ENCODE measurements at places on chromosomes 16 and 17.

DNA sequence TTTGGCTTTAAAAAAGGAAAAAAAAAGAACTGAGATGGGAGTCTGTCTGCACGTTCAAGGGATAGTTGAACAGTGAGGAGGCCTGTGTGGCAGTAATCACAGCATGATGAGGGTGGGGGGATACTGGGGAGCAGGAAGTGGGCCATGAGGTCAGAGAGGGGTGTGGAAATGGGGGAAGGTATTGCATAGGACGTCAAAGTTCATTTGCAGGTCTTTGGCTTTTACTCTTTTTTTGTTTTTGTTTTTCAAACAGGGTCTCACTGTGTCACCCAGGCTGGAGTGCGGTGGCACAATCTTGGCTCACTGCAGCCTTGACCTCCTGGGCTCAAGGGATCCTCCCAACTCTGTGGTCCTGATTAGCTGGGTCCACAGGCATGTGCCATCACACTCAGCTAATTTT lies 19.0 kb downstream of the WWP2 start:
- no peak for DNase-seq

DNA sequence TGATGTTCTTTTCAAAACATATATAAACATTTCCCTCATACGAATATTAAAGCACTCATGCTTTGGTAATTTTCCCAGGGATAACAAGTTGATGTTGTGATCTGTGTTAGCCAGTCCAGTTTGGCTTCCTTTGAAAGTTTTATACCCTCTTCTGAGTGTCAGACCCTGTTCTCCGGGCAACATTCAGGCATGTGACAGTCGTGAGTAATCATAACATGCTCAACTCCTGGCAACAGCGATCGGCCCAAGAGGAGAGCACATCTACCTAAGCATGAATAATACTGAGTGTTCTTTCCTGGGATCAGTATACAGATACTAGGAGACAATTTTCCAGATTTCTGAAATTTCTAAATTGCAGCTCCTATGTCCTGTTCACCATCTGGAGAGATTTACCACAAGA lies 1086.4 kb downstream of the CDH8 start:
- no peak for DNase-seq

- no peak for DNase-seq
These were observed 18.1 kb downstream of the C17orf100 start for GRCh38 chr17:6669479-6670212.

DNA sequence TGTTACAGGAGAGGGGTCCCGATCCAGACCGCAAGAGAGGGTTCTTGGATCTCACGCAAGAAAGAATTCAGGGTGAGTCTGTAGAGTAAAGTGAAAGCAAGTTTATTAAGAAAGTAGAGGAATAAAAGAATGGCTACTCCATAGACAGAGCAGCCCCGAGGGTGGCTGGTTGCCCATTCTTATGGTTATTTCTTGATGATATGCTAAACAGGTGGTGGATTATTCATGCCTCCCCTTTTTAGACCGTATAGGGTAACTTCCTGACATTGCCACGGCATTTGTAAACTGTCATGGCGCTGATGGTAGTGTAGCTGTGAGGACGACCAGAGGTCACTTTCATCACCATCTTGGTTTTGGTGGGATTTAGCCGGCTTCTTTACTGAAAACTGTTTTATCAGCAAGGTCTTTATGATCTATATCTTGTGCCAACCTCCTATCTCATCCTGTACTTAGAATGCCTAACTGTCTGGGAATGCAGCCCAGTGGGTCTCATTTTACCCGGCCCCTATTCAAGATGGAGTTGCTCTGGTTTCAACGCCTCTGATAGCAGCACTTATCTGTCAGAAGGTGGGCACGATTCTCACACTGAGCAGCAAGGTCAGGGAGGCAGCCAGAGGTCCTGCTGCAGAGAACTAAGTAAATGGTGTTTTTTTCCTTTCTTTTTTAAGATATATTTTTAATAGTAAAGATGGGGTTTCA lies 26.5 kb upstream of the XYLT2 start:
- no peak for DNase-seq

GRCh38 chr16:8537691-8538342 lies 52.5 kb downstream of the TMEM114 start:
- DNase-seq: no peak

GRCh38 chr16:85393674-85394451 lies 219.3 kb upstream of the GSE1 start:
- peak; percentile 40 for DNase-seq

- no peak for DNase-seq
These were observed 303.0 kb upstream of the ZFHX3 start for GRCh38 chr16:73350707-73351452.

GRCh38 chr17:12940699-12941098 lies 77.1 kb downstream of the ELAC2 start:
- no peak for DNase-seq

DNA sequence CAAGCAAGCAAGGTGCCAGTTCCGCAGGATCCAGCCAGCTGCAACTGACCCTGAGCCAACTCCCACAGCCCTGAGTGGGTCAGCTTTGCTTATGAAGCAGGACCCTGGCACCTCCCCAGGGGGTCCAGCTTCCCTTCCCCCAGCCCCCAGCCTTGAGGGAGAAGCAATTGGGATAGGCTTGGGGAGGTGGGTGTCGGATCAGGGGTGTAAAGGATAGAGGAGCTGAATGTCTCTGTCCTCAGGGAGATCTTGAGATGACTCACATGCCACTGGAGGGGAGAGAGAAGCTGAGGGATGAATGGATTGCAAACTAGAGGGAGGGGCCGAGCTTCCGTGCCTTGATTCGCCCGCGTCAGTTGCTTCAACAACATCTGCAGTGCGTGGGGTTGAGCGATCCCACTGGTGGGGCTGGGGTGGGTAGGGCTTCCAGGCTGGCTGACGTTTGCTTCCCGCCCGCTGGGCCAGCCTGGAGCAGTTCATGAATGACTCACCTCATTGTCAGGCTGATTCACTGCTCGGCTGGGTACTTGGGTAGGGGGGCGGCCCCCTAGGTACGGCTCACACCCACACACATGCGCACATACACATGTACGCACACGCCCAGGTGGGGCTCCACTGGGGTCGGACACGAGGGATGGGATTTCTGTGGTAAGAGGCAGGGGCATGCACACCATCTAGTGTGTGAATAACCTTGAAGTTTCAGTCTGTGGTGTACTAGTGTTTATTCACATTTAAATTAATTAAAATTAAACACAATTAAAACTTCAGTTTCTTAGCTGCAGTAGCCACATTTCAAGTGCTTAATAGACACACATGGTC lies 3.6 kb upstream of the HROB start:
- DNase-seq: no peak

- no peak for DNase-seq
These were observed 14.4 kb downstream of the RFWD3 start for GRCh38 chr16:74652249-74652648.

GRCh38 chr16:17282247-17282646 lies 188.5 kb downstream of the XYLT1 start:
- DNase-seq: no peak

GRCh38 chr16:30778549-30779244 lies 8.3 kb downstream of the ZNF629 start:
- no peak for DNase-seq

GRCh38 chr17:81379523-81379942 lies 15.7 kb upstream of the BAHCC1 start:
- no peak for DNase-seq

GRCh38 chr17:83155128-83156121 lies 76.0 kb downstream of the METRNL start:
- DNase-seq: no peak

DNA sequence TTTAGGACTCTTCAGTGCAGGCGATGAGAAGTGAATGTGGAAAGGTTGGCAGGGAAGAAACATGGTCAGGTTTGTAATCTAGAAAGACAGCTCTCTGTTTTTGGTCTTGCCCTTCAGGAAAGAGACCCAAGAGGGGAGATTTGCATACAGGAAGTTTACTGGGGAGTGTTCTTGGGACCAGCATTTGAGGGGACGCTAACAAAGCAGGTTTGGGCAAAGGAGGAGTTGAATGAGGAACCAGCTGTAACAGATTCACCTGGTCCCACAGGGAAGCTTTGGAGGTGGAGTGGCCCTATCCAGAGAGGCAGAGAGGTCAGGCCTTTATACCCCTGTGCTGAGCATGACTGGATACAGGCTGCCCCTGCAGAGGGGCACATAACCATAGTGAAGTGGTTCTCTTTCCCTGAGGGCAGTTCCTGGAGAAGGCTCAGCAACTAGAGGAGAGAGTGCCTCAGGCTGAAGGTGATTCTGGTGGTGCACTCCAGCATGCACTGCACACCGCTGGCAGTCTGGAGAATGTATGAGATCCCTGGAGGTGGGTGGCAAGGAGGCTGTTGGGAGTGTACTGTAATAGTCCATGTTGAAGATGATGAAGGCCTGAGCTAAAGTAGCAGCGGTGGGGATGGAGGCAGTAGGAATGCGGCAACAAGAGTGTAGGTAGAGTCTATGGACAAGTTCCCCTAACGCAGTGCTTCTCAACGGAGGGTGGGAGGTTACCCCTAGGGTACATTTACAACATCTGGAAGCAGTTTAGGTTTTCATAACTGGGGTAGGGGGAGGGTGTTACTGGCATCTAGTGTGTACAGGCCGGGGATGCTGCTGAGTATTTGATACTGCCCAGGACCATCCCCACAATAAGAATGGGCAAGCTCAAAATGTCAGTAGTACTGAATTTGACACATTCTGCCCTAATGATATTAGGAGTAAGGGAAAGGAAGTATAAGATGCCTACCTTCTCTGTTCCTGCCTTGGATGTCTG lies 37.2 kb downstream of the MAP2K6 start:
- no peak for DNase-seq

DNA sequence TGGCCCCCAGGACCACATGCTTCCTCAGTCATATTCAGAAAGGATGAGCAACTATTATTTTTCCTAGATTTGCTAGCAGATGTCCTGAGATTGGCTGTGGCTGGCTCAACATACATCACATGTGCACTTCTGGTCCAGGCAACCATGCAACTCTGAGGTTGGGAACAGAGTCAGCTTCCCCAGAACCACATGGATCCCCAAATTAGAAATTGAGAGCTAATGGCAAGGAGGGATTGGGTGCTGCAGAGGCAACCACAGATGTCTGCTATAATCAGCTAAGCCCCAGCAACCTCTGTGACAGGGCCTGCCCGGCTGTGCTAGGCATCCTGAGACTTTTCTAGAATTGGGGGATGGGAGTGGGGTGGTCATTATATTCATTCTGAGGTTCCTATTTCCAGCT lies 33.8 kb upstream of the CLEC18A start:
- no peak for DNase-seq

DNA sequence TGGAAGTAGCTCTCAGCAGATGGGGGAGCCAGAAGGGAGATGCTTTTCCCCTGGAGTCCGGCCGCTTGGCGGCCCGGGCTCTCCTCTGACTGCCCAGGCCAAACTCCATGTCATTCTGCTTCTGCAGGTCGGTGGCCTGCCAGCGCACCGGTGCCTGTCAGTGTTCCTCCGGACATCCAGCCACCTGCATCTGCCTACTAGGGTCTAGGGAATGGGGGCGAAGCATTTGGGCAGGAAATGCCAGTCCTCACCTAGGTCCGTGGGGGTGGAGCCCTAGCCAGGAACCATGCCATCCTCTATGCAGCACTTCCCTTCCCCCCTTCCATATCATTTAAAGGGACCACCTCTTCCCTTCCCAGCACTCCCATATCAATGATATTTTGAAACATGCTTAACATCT lies 34.2 kb downstream of the GJC1 start:
- DNase-seq: no peak

DNA sequence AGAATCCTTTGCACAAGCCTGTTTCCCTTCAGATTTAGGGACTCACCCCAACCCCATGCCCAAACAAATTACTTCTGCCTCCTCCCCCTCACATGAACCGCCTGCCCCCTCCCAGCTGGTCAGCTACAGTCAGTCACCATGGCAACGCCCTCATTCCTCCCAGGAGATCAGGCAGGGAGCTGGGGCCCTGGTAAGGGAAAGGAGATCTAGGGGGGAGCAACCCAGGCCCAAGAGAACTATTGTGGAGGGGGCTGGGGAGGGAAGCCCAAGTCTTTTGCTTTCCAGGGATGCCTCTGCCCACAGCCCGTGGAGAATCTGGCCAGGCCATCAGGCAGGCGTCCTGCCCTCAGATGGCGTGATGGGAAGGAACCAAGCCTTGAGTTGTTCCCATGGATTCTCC lies 2.8 kb downstream of the FAM171A2 start:
- DNase-seq: no peak

GRCh38 chr17:27991462-27991993 lies 50.9 kb upstream of the NLK start:
- no peak for DNase-seq

DNA sequence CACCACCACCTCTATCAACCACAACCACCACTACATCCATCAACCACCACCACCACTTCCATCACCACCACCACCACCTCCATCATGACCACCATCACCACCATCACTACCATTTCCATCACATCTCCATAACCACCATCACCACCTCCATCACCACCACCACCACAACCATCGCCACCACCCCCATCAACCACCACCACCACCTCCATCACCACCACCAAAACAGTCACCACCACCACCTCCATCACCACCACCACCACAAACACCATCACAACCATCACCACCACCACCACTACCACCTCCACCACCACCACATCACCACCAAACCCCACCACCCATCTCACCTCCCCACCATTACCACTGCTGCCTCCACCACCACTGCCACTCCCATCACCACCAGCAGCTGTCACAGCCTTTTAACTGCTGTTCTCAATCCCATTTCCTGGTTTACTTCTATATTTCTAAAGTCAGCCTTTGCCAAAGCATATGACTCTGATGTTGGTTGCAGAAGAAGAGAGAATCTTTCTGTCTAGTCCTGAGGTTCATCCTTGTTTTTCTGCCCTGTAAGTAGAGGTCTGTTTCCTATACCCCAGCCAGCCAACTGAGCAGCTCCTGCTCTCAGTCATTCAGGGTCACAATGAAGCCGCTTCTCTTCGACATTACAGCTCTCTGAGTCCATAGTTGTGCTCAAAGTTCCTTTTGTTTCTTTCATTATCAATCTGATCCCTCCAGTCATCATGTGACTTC lies 14.0 kb downstream of the MARCHF10 start:
- no peak for DNase-seq

- no peak for DNase-seq
These were observed 45.4 kb downstream of the SOX8 start for GRCh38 chr16:1026784-1027500.

DNA sequence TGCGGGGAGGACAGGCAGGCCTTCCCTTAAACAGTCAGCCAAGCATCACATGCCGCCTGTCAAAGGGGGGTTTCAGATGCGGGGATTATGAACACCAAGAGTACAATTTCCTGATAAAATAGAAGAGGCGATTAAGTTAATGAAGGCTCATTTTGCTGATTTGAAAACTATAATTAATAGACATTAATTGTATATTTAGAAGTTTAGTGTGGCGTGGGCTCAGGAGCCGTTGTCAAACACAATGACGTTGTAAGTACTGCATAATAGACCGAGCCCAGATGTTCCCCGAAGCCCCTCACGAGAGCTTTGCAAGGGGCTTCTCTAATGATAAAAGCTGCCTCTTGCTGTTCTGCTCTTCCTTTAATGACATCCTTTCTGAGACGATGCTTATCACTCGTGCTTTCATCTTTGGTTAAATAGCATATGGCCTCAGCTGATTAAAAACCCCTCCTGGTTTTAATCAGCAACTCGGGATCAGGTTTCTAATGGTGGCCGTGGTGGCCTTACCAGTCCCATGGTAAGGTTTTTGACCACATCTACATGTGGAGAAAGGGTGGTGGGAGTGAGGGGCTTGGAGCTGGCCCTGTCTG lies 28.2 kb downstream of the SNX20 start:
- DNase-seq: no peak

Measured in stimulated activated CD8-positive, alpha-beta memory T cell treated with anti-CD3 and anti-CD28 coated beads, Interleukin-4, amount 100 ng/mL, for 1 hour (primary cell).